ENCODE measurements at places on chromosomes 7 and 10.

DNA sequence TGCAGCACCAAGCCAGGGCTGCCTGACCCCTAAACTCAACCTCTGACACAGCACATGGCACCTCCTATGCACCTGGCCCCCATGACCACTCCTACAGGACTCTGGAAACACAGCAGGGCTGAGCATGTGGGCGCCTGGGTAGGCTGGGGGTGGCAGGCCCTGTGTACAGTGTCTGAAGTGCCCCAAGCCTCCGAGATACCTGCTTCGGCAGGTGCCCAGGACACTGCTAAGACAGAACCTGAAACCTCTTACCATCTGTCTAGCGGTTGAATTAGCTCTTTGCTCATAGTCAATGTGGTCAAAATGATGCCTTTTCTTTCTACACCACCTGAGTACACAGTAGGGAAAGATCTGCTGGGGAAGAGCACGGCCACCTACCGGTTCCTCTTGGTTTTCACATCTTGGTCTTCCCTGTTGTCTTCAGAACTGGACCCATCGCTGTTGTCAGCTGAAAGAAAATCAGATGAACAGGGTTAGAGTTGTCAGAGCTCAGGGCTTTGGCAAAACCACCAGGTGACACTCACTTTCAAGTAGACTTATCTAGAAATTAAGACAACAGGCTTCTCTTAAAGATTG lies 177.4 kb downstream of the TCERG1L start:
- no peak for DNase-seq

DNA sequence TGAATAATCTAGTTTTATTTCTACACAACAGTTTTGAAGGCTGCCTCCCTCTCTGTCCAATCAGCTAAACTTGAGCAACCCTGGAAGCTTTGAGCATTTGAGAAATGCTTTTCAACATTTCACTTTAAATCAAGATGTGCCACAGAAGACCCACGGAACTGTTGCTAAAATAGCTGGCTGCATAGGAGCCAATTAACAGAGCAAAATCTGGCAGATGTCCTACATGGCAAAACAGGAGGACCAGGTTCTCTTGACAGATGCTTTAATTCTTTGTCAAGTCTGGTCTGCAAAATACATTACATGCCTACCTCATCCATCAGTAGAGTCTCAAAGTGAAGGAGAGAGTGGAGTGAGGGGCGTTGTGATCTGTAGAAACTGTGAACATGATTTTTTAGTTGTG lies 185.9 kb downstream of the DPY19L1 start:
- no peak for DNase-seq

- DNase-seq, result no peak
Measured at GRCh38 chr10:116055252-116055916, 217.6 kb downstream of the GFRA1 start.

GRCh38 chr7:979886-980571 lies 3.0 kb upstream of the CYP2W1 start:
- DNase-seq, result no peak

GRCh38 chr10:103767756-103768155 lies 87.6 kb downstream of the SH3PXD2A start:
- no peak for DNase-seq

GRCh38 chr7:14836571-14837189 lies 65.9 kb downstream of the DGKB start:
- no peak for DNase-seq

GRCh38 chr10:31401287-31401686 lies 82.3 kb downstream of the ZEB1 start:
- no peak for DNase-seq

DNA sequence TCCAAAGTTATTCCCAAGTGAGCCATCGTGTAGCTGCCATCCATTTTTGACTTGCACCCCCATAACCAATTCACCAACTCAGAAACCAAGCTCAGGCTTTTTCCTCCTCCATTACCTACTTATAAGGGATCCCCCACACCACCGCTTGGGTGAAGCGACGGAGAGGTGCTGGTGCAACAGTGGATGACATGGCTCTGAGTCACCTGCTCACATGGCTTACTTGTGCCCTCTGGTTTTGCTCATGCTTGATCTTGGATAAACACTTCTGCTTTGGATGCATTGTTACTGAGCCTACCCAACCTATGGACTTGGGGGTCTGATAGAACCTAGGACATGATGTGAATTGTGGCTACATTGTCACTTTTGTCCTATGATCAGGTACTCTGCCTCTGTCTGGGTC lies 12.0 kb upstream of the AKR1B1 start:
- DNase-seq, result no peak

DNA sequence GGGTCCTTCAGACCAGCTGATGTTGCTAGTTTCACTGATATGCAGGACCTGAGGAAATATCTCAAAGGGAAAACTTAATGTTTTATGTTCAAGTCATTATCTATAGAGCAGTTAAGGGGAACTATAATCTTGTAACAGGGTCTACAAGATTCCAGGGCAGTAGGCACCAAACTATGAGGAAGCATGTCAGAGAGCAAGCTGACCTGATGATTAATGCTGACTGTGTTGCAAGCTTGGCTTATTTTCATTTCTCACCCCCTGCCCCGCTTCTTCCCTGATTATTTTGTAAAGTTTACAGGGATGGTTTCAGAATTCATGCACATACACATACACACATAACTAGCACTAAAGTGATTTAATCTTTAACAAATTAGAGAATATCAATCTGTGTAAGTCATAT lies 84.3 kb upstream of the CACNA2D1 start:
- no peak for DNase-seq
